Right lobe of liver (tissue), 6 donors: ENCODE measurements at places on chromosomes 16 and 17.

DNA sequence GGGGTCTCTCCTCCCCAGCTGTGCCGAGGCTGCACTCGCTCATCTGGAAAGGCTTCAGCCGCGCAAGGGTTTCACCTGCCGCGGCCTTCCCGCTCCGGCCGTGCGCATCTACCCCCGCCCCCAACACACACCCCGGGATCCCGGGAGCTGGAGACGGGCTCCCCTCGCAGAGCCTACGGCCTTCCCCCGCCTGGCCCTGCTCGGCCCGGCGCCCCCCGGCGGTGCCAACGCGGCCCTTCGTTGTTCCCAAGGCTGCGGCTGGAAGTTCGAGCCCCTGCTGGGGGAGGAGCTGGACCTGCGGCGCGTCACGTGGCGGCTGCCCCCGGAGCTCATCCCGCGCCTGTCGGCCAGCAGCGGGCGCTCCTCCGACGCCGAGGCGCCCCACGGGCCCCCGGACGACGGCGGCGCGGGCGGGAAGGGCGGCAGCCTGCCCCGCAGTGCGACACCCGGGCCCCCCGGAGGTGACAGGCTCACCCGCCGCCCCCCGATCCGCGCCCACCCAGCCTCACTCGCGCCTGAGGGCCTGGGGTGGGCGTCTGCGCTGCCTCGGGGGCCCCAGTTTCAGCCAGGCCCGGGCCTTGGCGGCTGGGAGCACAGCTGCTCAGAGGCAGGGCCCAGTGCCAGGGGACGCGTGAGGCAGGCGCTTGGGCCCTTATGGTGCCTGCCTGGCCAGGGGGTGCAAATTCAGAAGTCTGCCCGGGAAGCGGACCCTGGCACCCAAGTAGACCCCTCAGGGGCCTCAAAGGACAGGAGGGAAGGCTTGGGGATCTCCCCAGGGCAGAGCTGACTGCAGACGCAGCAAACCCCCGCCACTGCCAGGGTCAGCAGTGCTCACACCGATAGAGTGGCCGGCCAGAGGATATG is 11.2 kb downstream of the GALK1 start:
- DNase-seq = peak; percentile 77

DNA sequence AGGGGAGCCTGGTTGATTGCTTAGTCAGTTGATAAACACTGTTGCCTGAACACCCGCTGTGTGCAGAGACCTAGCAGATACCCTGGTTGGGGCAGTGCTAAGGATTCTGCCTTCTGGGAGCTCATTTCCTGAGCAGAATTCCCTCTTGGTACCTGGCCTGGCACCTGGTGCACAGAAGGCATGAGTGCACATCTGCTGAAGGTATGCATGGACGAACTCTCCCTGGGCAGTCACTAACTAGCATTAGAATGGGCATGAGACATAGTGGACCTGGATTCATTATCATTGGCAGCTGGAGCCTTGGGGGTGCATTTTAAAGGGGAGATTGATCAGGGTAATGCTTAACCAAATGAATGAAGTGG is 13.1 kb downstream of the ADCY7 start:
- no peak for DNase-seq

DNA sequence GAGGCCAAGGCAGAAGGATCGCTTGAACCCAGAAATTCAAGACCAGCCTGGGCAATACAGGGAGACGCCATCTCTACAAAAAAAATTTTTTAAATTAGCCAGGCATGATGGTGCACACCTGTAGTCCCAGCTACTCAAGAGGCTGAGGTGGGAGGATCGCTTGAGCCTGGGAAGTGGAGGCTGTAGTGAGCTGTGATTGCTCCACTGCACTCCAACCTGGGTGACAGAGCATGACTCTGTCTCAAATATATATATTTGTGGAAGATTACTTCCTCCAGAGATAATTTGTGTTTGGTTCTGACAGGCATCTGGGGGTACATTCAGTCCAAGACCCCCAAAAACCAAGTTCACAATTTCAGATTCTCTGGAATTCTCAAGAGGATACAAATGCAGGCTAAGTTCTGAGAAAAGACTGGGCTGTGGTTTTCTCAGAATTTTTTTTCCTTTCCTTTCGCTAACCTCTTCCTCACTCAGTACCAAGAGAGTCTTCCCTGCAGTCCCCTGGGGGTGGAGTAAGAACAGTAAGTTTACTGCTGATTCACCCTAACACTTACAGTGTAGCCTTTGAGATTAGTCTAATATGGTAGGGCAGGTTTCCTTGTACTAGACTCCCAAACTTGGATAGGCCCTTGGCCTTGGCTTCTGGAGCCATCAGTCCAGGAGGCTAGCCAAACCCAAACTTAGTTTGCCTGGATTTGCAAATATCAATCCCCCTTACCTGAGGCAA is 15.1 kb downstream of the GSDMB start:
- DNase-seq = peak; percentile 10

DNA sequence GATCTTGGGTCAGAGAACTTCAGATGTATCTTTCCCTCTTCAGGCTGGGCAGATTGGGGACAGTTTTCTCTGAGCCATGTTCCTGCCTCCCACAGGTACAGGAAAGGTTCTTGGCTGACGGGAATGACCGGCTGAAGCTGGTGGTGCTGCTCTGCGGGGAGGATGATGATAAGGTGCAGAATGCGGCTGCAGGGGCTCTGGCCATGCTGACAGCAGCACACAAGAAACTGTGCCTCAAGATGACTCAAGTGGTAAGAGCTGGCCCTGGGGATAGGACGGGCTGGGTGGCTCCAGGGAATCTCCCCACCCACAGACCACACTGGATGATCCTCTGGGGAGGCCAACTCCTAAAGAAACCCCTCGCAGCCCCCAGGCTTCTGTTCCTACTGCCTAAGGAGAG is 10.9 kb downstream of the SLC35G3 start:
- no peak for DNase-seq

DNA sequence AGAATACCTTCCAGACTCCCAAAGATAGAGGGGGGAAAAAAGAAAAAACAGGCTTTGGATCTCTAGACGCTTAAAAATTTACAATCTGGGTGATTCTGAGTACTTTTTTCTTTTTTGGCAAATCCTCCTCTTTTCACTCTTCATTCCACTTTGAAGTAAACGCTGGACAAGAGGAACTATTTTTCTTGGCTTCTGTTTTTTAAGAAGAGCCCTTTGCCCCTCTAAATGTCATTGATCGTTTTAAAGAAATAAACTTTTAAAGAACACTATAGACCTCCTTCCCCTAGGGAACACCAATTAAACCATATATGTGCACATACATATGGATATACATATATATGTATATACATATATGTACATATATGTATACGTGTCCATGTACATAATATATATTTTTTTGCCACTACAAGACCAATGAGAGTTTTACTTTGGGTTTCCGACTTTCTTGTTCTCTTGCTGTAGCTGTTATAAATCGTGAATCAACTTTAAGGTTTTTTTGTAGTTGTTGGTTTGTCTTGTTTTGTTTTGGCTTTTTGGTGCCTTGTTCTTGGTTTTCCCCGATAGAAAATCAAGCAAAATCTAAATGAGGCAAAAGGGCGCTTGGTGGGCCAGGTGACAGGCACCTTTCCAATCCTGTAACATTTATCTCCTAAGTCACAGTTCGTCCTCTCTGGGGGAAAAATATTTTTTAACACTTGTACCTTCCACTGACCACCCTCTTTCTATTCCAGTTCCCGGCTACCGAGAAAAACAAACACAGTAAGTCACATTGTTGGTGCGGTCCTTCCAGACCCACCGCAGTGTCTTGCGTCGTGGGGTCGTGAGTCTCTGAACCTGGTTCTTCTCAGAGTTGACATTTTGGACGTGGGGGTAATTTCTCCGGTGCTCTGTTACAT is 4.4 kb downstream of the FOXF1 start:
- DNase-seq = no peak

GRCh38 chr17:57582881-57583756 is 162.0 kb downstream of the CCDC182 start:
- DNase-seq = no peak

DNA sequence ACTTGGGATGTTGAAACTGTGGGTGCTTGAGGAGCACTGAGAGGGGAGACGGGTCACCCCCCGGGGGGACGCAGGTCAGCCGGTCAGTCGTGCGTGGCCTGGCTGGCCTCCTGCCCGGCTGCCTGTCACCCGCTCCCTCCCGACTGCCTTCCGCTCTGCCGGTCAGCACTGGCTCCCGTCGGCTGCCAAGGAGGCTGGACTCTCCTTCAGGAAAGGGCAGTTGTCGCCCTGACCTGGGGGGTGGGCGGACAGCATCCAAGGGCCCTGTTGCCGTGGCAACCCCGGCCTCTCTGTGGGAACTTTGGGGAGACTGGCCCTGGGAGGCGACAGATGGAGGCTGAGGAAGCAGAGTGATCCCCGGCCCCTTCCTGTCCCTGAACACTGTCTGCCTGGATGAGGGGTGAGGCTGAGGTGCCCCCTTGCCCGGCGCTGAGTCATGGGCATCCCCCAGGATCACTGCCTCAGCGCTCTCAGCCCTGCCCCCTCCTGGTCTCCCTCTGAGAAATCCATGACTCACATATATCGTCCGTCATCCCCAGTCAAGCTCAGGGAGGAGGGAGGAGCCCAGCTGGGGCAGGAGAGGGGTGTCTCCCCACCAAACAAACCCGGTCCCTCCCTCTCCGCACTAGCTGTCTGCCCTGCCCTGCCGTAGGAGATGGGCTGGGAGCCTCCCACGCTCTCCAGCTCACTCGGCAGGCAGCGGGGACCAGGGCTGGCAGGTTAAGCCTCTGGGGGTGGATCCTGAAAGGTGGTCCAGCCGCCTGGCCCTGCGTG is at the start of gene ADGRG1:
Gene ADGRG1 (plus strand): TSS at position 623 of the 774 bp plus-strand sequence. CDS start 21,658 bp downstream, outside the sequence.
- peak; percentile 76 for DNase-seq
